ENCODE measurements at places on chromosomes 11 and 22. TPM values are rescaled to one million over a fixed set of nuclear protein-coding genes. Genes with fewer than 3 reads are reported as not detected.

SSTR3 gene
- total RNA-seq = not detected

CCDC81 gene
- 0.41 TPM for total RNA-seq

GRCh38 chr22:20211997-20212753 lies 55.9 kb downstream of the RTN4R start:
- H3K27ac ChIP-seq = no peak overlapping the region
- no peak overlapping the region for H3K4me3 ChIP-seq
- no peaks in the 10 kb centered on the region for H3K27me3 ChIP-seq

DNA sequence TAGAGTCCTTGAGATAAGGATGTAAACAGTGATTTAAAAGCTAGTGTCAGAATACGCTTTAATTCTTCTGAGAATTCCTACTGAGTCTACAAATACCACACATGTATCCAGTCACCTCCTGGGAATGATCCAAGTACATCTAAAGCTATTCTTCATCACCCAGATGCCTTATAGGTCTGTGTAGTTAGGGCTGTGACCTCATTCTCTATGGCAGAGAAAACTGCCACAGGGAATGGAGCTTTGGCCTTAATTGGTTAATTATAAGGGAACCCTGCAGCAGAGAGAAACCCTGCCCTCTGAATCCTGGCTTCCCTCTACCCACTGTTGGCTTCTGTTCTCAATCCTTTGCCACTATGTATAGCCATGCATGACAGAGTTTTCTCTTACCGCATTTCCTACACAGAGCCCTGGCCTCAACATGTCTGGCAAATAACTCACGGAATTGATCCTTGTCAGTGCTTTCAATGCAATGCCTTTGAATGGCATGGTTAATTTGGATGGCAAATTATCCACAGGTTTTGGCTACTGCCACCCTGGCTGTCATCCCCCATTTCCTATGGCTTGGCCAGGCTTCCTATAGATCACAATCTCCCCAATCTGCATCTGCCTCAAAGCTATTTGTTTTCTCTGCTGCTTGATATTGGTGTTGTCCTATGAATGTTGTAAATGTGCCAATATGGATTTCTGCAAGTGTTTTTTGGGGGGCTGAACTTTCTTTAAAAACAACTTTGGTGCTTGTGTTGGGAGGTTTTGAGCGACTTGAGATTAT lies 2.9 kb downstream of the DIXDC1 start:
- H3K4me3 ChIP-seq = no peak overlapping the region
- H3K36me3 ChIP-seq = no peaks in the 10 kb centered on the region
- no peak for DNase-seq
- H3K4me1 ChIP-seq = peaks cover 50% of the 10 kb centered on the region
- H3K27ac ChIP-seq = peak overlapping the region; percentile 86

GRCh38 chr11:64044730-64045393 lies 9.1 kb downstream of the FLRT1 start:
- H3K36me3 ChIP-seq = no peaks in the 10 kb centered on the region
- no peak overlapping the region for H3K4me3 ChIP-seq
- H3K4me1 ChIP-seq = no peaks in the 10 kb centered on the region
- peak; percentile 79 for DNase-seq
- H3K27ac ChIP-seq = peak overlapping the region; percentile 51
- no peaks in the 10 kb centered on the region for H3K27me3 ChIP-seq

GRCh38 chr11:78855116-78855515 lies 280.5 kb upstream of the NARS2 start:
- H3K4me3 ChIP-seq = no peak overlapping the region
- no peaks in the 10 kb centered on the region for H3K36me3 ChIP-seq
- H3K4me1 ChIP-seq = no peaks in the 10 kb centered on the region
- H3K27me3 ChIP-seq = no peaks in the 10 kb centered on the region

- H3K27me3 ChIP-seq = no peaks in the 10 kb centered on the region
- H3K4me1 ChIP-seq = no peaks in the 10 kb centered on the region
- no peaks in the 10 kb centered on the region for H3K36me3 ChIP-seq
- no peak overlapping the region for H3K27ac ChIP-seq
- no peak for DNase-seq
Observed at GRCh38 chr22:22863001-22863400, 24.6 kb upstream of the IGLL5 start.
